SHP77 (cell line): ENCODE measurements at places on chromosomes 6 and 20.

- DNase-seq, result no peak
Measured at GRCh38 chr20:9186396-9186795, 117.5 kb downstream of the PLCB4 start.

- no peak for DNase-seq
Measured at GRCh38 chr20:52160621-52161204, 30.9 kb downstream of the ZFP64 start.

- DNase-seq, result no peak
Measured at GRCh38 chr6:9744119-9744518, 670.8 kb downstream of the TFAP2A start.

- peak; percentile 16 for DNase-seq
Measured at GRCh38 chr20:10611357-10611756, 62.4 kb downstream of the JAG1 start.

GRCh38 chr6:135261872-135262725, 81.0 kb downstream of the MYB start:
- no peak for DNase-seq

DNA sequence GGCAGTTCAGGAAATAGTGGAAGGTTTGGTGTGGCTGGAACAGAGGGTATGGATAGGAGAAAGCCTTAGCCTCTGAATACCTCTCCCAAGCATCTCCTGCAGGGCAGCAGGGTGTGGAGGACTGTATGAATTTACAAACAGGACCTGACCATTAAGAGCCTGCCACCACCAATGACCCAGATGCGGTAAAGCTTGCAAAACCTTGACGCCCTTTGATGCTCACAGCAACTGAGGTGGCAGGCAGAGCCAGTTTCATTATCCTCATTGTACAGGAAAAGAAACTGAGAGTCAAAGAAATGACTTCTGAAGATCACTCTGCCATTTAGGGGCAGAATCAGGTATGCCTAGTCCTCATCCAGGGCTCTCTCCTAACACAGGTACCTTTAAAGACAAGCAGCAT, 2.4 kb downstream of the HM13 start:
- no peak for DNase-seq

DNA sequence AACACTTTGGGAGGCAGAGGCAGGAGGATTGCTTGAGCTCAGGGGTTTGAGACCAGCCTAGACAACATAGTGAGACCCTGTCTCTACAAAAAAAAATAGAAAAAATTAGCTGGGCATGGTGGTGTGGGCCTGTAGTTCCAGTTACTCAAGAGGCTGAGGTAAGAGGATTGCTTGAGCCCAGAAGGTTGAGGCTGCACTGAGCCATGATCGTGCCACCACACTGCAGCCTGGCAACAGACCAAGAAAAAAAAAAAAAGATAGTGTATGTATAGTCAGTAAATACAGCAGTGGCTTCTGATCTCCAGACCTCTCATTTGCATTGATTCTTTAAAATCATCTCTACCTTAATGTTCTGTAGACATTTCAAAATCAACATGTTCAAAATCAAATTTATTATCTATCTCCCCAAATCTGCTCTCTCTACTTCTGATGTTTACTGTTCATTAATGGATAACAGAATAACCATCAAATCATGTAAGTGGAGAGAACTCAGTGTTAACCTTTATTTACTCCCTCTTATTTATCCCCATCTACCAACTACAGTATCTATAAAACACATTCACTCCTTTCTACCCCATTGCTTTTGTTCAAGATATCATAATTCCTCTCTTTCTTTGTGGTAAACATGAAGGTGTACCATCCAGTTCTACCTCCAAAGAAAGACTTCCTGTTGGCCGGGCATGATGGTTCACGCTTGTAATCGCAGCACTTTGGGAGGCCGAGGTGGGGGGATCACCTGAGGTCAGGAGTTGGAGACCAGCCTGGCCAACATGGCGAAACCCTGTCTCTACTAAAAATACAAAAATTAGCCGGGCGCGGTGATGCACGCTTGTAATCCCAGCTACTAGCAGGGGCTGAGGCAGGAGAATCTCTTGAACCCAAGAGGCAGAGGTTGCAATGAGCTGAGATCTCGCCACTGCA, 7.7 kb downstream of the PROCR start:
- no peak for DNase-seq
